NCI-H2081 treated with DMSO at 0.1 percent for 48 hours (cell line): ENCODE measurements at places on chromosomes 13 and 19.

- no peak for DNase-seq
Measured at GRCh38 chr19:35944556-35944955, 8.4 kb downstream of the LRFN3 start.

- DNase-seq: no peak
Measured at GRCh38 chr19:33767898-33768413, 28.7 kb upstream of the KCTD15 start.

DNA sequence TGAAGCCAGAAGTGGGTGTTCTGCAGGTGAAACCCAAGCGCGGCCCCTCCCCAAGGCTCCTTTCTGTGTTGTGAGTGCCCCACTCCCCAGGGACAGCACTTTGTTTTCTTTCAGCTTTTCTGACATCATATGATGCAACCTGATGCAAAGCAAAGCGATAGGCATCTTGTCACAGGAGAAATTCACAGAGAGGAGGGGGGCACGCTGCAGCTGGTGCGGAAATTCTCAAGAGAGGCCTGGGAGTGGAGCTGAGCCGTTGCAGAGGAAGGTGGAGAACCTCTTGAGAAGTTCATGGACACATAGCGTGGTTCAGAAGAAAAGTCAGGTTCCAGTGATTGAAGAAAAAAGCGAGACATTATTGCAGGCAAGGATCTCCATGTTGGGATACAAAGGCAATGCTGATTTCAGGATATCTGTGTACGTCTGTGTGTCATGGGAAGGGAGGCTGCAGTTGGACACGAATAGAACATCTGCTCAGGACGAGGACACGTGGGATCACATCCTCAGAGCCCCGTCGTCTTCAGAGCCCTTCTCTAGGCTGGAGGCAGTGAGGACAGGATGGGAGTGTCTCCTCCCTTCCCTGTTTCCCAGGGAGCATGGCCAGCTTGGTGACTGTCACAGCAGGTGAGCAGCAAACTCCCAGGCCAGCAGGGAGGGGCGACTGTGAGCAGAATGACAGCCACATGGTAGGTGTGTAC, 79.2 kb downstream of the IRS2 start:
- no peak for DNase-seq

GRCh38 chr13:43988302-43988701, 108.6 kb downstream of the LACC1 start:
- no peak for DNase-seq

GRCh38 chr13:113979791-113980471, 6.1 kb upstream of the C13orf46 start:
- DNase-seq: no peak

GRCh38 chr19:30391554-30392551, 19.7 kb downstream of the ZNF536 start:
- DNase-seq: no peak
